ENCODE measurements at places on chromosomes 5 and 9. TPM values are rescaled to one million over a fixed set of nuclear protein-coding genes. Genes with fewer than 3 reads are reported as not detected.

The PCDHB10 gene
- total RNA-seq: 0.56 TPM

The SLCO4C1 gene
- 0.05 TPM for total RNA-seq

The PCDHB5 gene
- total RNA-seq: 2.2 TPM

The WNT8A gene
- not detected for total RNA-seq

The GFM2 gene
- total RNA-seq: 21.1 TPM

The FOXE1 gene
- not detected for total RNA-seq

The LMX1B gene
- total RNA-seq: 0.25 TPM

The PPP1R2B gene
- total RNA-seq: not detected

The NMRK1 gene
- total RNA-seq: 23.2 TPM

The CSNK1G3 gene
- 51.2 TPM for total RNA-seq

The OMD gene
- 11.2 TPM for total RNA-seq

The PAEP gene
- total RNA-seq: not detected

The CAMLG gene
- 50.2 TPM for total RNA-seq

The TEX48 gene
- total RNA-seq: not detected

The GFI1B gene
- not detected for total RNA-seq

The IL4 gene
- total RNA-seq: not detected

The PRDM9 gene
- not detected for total RNA-seq

The LCNL1 gene
- total RNA-seq: not detected

The BAAT gene
- 0.06 TPM for total RNA-seq

The FGF10 gene
- 0.25 TPM for total RNA-seq

The PCDHGA1 gene
- total RNA-seq: 1.3 TPM

The C5orf52 gene
- not detected for total RNA-seq

The RNF208 gene
- not detected for total RNA-seq

The CAVIN4 gene
- 0.25 TPM for total RNA-seq

The PPP3R2 gene
- not detected for total RNA-seq

The AK1 gene
- total RNA-seq: 53.7 TPM

The NR2F1-AS1 gene
- total RNA-seq: 12.4 TPM

The HTR1A gene
- not detected for total RNA-seq

The SYNPO gene
- 23.8 TPM for total RNA-seq

The ZNF366 gene
- 0.88 TPM for total RNA-seq

Data from cardiac ventricle fibroblast (primary cell).